ENCODE measurements at places on chromosomes 2 and 18. TPM values are rescaled to one million over a fixed set of nuclear protein-coding genes. Genes with fewer than 3 reads are reported as not detected.

GRCh38 chr2:127080938-127081755, 25.8 kb downstream of the BIN1 start:
- DNase-seq = no peak

Gene ZRANB3
- total RNA-seq = 1.7 TPM

GRCh38 chr18:61001138-61001537, 332.1 kb upstream of the CDH20 start:
- no peak for DNase-seq

- no peak for DNase-seq
Observed at GRCh38 chr18:63106727-63107126, 212.8 kb downstream of the BCL2 start.

Gene AQP12B
- not detected for total RNA-seq

Gene C2orf80
- not detected for total RNA-seq

Gene SCN2A
- 0.05 TPM for total RNA-seq

Gene CRYGC
- not detected for total RNA-seq

DNA sequence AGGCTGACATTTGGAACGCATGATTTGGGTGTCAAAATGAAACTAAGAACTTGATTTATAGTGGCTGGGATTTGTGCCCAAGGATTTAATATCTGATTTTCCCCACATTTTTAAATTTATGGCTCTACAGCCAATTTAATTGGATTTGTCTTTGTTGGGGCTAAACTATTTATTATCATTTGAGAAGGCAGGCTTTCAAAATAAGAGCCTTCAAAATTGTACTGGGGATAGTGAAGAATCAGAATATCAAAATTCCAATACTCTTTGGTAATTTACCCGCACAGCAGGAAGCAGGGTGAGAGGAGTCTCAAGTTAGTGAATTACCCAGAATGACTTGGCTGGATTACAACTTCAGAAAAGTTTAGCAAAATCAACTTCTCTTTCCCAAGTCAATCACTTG, 278.1 kb downstream of the LRATD1 start:
- no peak for DNase-seq

Measured in Right ventricle myocardium superior (tissue), 1 donor.